ENCODE measurements at places on chromosomes 3 and 15.

DNA sequence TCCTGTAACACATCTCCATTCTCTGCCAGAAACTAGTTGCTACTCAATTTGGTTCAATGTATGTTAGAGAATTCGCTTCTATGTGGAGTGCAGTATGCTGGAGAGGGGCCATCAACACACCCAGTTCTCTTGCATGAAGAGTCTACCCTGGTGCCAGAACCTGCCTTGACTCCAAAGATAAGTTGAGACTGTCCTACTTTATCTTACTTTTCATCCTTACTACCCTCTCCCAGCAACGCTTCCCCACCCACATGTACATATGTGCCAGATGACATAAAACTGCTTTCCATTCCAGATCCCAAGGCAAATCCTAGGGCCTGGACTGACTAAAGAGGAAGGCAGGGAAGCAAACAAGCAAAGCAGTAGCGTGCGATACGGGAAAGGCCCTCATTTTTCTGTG, 442.6 kb upstream of the THRB start:
- DNase-seq = no peak

- DNase-seq = no peak
Measured at GRCh38 chr15:58139989-58140522, 1.9 kb downstream of the AQP9 start.

DNA sequence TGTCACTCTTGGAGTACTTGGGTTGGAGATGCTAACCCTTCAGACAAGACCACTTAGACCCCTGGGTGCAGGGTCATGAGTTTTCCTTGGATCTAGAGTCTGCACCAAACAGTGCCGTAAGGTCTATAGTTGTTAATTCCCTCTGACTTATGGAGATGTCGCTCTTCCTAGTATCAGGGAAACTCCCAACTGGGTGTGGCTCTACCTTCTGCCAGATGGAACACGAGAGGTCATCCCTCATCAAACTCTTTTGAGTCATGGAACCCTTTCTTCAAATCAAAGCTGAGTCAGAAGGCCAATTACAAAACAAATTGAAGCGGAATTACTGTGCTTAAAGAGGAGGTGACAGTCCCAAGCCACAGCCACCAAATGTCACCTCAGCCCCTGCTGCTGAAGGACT, 514.9 kb upstream of the PROK2 start:
- DNase-seq = no peak

GRCh38 chr3:79886204-79886603, 118.4 kb upstream of the ROBO1 start:
- DNase-seq = no peak

DNA sequence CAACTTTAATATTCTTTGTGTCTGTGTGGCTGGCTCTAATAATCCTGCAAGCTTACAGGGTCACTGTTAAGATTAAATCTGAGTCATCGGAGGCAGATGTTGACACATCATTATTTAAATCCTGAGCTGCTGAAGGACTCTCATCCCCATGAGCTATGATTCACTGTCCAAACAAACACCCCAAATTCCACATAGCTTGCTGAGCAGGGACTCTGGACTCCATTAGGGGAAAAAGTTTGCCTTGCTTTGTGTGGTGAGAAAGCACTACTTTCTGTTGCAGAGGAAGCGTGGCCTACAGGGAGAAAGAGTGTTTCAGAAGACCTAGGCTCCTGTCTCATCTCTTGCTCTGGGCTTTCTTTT, 213.7 kb downstream of the PDCD6IP start:
- no peak for DNase-seq

DNA sequence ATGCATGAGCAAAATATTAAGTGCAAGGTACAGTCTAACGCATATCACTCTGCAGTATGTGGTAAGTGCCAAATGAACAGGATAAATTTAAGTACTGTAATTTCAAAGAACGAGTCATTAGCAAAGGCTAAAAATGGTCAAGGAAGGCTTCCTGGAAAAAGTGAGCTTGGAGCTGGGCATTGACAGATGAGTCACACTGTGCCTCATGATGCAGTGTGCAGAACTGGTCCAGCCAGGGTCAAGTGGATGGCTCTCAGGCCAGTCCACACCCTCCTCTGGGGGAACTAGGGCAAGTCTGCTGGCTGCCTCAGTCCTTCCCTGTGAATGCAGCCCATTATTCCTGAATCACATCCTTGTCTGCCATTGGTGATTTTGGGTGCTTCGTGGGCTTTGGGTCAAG, 76.3 kb downstream of the CACNA1D start:
- no peak for DNase-seq

GRCh38 chr15:32715276-32715675, 2.5 kb upstream of the GREM1 start:
- DNase-seq = no peak

GRCh38 chr3:53103397-53104296, 26.6 kb downstream of the RFT1 start:
- DNase-seq = no peak

GRCh38 chr15:91098451-91098850, 1.6 kb upstream of the SV2B start:
- no peak for DNase-seq

GRCh38 chr3:178386880-178387279, 149.4 kb upstream of the KCNMB2 start:
- no peak for DNase-seq

DNA sequence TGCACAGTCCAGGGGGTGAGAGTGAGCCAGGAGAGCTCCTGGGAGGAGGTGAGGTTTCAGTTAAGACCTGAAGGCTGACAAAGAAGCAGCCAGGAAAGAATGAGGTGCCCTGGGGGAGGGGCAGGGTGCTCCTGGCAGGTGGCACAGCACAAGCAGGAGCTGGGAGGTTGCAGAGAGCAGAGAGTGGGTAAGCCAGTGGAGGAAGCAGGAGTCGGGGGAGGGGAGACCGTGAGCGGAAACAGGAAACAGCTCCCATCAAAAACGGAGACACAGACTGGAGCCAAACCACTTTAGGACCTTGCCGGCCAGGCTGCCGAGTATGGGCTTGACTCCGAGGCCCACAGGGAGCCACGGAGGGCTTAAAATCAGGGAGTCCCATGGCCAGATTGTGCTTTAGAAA, 12.1 kb upstream of the FBLN2 start:
- DNase-seq = no peak

GRCh38 chr3:62987721-62988120, 112.5 kb upstream of the CADPS start:
- DNase-seq = no peak

GRCh38 chr15:40270246-40270995, 12.4 kb downstream of the ANKRD63 start:
- DNase-seq = no peak

DNA sequence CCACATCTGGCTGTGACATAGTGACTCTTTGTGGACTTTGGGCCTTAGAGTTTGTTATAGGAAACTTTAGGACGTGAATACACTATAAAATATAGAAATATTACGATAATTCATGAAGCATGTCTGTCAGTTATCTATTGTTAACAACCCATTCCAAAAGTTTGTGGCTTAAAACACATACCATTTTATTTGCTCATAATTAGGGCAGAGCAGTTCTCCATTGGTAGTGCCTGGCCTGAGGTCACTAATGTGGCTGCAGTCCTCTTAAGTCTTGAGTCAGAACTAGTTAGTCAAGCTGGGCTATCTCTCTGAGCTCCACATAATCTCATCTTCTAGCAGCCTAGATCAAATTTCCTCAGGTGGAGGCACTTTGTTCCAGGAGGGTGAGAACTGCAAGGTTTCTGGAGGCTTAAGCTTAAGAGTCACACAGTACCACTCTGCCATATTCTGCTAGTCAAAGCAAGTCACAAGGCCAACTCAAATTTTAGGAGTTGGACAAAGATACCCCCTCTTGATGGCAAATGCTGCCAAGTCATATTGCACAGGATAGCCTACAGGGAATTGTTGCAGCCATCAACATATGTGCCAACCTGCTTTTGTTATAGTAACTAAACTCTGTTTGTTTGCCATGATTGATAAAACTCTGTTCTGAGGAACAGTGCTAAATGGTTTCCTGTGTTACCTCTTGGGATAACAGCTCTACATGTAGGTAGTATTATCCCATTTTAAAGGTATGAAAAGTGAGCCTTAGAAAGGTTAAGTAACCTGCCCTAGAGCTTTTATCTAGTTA, 8.7 kb downstream of the ATXN7 start:
- DNase-seq = no peak

Measured in substantia nigra (tissue), 51 donors.